Activated T-helper 9 cell treated with anti-CD3 and anti-CD28 coated beads, Interleukin-2, amount 50 U/mL, for 16 hours (primary cell): ENCODE measurements at places on chromosomes 13 and 19.

- DNase-seq, result no peak
These were observed 11.3 kb downstream of the MYO9B start for GRCh38 chr19:17086834-17087233.

DNA sequence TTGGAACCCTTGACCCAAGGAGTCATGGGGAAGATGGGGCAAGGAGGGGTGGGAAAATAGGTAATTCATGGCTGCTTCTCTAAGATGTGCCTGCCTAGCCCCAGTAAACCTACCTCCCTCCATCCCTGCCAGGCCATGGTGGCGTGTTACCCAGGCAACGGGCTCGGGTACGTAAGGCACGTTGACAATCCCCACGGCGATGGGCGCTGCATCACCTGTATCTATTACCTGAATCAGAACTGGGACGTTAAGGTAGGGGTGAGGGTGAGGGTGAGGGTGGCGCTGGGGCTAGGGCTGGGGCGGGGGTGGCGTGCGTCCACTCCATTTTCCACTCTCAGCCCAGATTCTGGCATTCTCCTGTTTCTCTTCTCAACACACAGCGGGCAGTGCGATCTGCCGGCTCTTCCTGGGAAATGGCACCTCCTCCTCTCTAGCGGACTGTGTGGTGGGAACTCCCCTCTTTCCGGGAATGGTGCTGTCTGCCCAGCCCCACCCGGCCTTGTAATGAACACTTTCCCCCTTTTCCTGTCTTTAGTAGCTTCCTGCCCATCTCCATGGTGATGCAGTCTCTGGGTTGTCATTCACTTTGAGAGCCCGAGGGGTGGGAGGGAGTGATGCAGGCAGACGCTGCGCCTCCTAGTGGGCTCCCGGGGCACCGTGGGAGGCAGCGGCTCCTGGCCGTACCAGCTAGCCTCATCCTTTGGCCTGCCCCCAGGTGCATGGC lies 7.6 kb downstream of the EGLN2 start:
- peak; percentile 65 for DNase-seq

DNA sequence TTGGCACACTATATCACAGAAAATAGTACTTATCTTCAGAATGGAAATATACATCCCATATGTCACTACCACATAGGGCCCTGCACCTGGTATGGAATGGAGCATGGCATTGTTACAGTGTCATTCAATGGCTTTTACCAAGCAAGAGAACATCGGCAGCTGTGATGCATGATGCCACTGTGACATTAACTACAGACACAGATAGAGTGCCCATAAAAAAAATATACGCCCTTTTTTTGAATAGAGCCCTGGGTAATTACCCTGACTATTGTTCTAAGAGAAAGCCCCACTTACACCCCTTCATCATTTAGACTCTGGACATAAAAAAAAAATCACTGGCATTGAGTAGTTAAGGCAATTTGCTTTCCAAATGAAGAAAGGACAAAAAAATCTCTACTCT lies 320.3 kb downstream of the DNAJC15 start:
- no peak for DNase-seq

GRCh38 chr13:112727581-112727980 lies 37.7 kb downstream of the ATP11A start:
- DNase-seq, result no peak

GRCh38 chr13:29513002-29513980 lies 82.2 kb downstream of the SLC7A1 start:
- no peak for DNase-seq

- peak; percentile 31 for DNase-seq
These were observed 178.3 kb upstream of the RFC3 start for GRCh38 chr13:33639626-33640080.

DNA sequence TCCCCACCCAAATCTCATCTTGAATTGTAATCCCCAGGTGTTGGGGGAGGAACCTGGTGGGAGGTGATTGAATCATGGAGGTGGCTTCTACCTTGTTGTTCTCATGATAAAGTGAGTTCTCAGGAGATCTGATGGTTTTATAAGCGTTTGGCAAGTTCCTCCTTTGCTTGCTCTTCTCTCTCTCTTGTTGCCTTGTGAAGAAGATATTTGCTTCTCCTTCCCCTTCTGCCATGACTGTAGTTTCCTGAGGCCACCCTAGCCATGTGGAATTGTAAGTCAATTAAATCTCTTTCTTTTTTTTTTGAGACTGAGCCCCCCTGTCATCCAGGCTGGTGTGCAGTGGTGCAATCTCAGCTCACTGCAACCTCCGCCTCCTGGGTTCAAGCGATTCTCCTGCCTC lies 34.4 kb downstream of the VSTM1 start:
- no peak for DNase-seq

DNA sequence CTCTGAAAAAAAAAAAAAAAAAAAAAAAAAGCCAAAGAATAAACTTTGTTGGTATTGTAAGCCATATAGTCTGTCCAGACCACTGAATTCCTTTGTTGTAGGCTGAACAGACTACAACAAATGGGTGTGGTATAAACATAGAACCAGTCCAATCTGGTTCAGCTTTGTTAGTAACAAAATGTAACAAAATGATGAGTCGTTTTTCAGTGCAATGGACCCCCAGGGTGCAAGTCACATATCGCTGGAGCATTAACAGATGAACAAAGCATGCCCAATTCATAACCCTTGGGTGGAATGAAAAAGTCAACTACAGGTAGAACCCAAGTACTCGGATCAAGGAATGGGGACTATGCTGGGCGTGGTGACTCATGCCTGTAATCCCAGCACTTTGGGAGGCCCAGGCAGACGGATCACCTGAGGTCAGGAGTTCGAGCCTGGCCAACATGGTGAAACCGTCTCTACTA lies 13.6 kb upstream of the FCHO1 start:
- no peak for DNase-seq

- no peak for DNase-seq
These were observed 621.4 kb downstream of the DIAPH3 start for GRCh38 chr13:59542303-59542702.

DNA sequence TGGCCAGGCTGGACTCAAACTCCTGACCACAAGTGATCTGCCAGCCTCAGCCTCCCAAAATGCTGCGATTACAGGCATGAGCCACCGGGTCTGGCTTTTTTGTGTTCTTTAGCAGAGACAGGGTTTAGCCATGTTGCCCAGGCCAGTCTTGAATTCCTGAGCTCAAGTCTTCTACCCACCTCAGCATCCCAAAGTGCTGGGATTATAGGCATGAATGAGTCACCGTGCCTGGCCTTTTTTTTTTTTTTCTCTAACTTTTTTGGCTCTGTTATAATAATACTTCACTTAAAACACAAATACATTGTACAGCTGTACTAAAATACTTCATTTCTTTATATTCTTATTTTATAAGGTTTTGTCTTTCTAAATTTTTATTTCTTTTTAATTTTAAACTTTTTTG lies 599.5 kb upstream of the PCDH9 start:
- no peak for DNase-seq

DNA sequence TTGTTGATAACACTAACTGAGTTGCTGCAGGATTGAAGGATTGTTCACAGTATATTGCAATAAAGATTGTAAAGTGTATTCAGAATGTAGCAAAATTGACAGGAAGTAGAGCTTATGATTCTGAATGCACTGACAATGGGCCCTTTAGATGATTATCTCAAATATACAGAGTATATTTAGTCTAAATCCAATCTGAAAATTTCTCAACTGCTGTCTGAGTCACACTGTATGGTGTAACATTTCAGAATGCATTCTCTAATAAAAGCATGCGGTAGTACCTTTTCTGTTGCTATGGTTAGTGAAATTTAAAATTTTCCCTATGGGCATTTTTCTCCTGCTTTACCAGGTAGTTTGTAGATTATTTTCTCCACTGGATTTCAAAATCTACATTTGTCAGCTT lies 365.2 kb downstream of the PCDH17 start:
- no peak for DNase-seq

GRCh38 chr13:29946093-29946492 lies 95.7 kb upstream of the UBL3 start:
- DNase-seq, result no peak

DNA sequence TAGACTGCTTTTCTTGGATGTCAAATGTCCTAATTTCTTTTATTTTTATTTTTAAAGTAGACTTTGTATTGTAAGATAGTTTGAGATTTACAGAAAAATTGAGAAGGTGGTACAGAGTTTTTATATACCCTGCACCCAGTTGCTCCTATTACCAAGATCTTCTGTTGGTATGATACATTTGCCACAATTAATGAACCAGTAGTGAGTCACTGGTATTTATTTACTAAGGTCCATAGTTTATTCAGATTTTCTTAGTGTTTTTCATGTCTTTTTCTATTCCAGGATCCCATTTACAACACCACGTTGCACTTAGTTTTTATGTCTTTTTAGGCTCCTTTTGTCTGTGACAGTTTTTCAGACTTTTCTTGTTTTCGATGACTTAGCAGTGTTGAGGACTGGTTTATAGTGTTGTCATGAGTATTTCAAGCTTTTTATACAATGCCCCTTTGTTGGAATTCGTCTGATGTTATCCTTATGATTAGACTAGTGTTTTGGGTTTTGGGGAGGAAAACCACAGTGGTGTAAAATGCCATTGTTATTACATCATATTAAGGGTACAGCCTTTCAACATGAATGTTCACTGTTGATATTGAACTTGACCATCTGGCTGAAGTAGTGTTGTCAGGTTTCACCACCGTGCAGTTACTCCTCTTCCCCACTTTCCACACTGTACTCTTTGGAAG lies 35.9 kb downstream of the COG3 start:
- DNase-seq, result no peak

DNA sequence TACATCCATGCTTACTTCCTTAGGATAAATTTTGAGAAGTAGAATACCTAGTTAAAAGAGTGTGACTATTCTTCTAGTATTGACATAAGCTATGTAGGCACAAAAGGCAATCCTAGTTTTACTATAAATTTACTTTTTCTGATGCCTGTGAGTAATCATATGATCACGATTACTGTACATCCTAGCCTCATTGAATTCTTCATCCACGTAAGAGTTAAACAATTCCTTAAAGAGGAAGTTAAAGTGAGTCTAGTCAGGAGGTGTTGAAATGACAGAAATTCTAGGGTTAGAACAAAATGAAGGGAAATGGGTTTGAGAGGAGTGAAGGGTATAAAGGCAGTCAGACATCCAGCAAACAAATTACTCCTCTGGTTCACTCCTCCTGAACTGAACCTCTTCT lies at the start of gene ACOD1:
ACOD1 (plus strand) TSS at position 363 of the 400 bp plus-strand sequence. CDS start 48 bp downstream, outside the sequence.
- no peak for DNase-seq

DNA sequence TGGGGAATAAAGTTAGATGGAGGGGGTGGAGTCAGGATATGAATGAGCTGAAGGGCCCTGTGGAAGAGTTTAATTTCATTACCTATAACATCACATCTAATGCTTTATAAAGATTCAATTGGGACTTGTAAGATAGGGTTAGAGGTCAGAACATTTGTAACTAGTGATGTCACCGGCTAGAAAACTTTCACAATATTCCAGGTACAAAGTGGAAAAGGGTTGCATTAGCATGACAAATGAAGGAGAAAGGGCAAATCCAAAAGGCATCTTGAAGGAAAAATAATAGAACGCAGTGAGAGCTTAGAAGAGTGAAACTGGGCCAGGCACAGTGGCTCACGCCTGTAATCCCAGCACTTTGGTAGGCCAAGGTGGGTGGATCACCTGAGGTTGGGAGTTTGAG lies 7.6 kb downstream of the MBNL2 start:
- no peak for DNase-seq

DNA sequence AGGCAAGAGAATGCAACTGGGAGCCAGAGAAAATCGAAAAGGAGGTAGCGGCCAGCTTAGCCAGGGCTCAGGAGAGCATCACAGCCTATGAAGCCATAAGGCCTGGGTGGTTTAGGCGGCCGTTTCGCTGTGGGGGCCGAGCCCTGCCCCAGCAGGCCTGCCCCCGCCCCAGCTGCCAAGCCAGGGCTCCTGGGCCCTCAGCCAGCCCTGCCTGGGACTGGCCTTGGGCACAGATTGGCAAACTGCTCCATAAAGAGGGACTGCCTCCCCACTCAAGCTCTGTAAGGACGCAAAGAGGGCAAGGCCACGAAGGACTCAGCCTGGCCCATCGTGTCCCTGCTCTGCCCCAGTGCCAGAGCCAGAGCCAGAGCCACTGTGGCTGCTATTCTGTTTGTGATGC lies 10.2 kb downstream of the ZNF653 start:
- no peak for DNase-seq

DNA sequence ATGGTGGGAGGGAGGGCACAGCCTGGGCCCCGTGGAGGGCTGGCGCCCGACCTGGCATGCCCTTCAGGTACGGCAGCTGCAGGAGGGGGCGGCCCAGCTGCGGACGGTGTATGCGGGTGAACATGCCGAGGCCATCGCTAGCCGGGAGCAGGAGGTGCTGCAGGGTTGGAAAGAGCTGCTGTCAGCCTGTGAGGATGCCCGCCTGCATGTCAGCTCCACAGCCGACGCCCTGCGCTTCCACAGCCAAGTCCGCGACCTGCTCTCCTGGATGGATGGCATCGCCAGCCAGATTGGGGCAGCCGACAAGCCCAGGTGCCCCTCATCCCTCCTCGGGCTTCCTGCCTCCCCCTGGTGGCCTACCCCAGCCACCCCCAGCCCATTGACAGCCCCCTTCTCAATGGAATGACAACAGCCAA lies 16.6 kb upstream of the SHKBP1 start:
- DNase-seq, result no peak

GRCh38 chr13:39501702-39502324 lies 101.2 kb downstream of the LHFPL6 start:
- DNase-seq, result no peak

GRCh38 chr13:28271056-28271840 lies 132.9 kb downstream of the PAN3 start:
- no peak for DNase-seq

- no peak for DNase-seq
These were observed 74.3 kb upstream of the UBL3 start for GRCh38 chr13:29924482-29925350.

DNA sequence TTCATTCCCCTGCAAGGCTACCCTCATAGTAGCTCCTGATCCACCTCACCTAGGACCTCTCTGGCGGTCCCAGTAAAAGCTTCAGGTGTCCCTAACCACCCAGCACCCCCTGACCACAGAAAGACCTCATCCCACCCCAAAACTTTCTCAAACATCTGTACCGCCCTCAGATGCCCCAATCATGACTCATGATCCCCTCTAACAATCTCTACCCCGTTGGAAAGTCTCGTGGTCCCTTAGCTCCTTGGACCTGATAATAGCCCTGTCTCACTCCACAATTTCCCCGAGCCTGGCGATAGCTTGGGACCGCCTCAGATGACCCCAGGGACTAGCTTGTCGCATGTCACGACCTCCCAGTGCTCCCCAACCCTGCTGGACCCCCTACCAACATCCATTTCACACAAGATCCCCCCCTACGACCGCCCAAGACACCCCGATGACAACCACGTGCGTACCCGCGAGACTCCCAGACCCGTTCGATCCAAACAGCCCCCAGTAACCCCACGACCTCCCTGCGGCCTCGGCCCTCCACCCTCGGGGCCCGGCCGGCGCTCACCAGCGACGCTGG lies 450 bp downstream of the NDUFA11 start:
- DNase-seq, result no peak

- no peak for DNase-seq
These were observed 33.1 kb upstream of the CACNA1A start for GRCh38 chr19:13539332-13539731.

GRCh38 chr13:46894568-46894967 lies 2.3 kb downstream of the HTR2A start:
- no peak for DNase-seq
